ENCODE measurements at places on chromosomes 5 and 9. TPM values are rescaled to one million over a fixed set of nuclear protein-coding genes. Genes with fewer than 3 reads are reported as not detected.

DNA sequence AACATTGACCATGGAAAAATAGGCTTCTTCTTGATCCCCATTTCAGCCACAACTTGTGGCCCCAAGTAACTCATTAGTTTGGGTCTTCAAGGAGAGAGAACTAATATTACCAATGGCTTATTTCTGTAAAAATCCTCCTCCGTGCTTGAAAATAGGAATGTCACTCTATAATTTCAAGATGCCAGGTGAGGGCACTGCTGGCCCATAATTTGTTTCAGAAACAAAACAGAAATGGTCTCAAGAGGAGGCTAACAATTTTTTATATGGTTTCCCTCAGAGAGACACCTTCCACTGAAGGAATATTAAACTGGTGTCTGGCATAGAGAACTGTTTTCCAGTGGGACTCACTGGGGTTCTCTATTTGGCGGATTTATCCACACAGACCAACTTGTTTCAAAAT is 437.0 kb upstream of the TRPC7 start:
- DNase-seq: no peak

Gene IGIP
- total RNA-seq: 14.9 TPM

Gene CDX1
- not detected for total RNA-seq

Gene STK32A
- not detected for total RNA-seq

DNA sequence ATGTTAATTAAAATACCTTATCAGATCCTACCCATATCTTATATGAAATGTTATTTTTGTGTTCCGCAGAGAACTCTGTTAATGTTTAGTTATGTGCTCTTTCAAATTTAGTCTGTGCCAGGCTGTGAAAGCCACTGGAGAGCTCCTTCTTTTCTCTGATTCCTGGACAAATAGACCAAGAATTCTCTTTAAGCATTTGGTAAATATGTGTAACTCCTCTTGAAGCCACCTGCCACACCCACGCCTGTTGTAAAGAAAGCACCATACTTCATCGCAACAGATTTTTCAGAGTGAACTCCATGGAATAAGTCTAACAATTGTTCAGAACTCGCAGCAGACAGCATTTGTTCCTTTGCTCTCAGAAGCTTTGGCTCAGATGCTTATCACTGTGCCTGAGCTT is 301.1 kb downstream of the FAM170A start:
- no peak for DNase-seq

Gene PCDHA1
- not detected for total RNA-seq

Gene FBN2
- total RNA-seq: 0.15 TPM

DNA sequence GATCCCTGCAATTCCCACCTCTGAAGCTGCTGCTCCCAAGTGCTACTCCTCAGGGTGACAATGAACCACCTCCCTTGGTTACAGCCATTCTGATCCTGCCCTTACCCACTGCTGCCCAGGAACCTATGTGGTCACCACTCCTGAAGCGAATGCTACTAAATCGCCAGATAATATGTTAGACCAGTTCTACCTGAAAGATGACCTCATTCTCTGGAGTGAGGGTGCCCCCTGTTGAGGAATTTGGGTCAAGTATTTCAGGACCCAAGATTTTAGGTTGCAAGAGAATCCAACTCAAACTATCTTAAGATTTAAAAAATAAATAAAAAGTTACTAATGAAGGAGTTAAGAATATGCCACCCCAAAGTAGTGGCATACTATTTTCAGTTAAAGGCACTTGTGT is 5.8 kb upstream of the SNAPC3 start:
- peak; percentile 40 for DNase-seq
